ENCODE measurements at places on chromosomes 2 and 18. TPM values are rescaled to one million over a fixed set of nuclear protein-coding genes. Genes with fewer than 3 reads are reported as not detected.

DNA sequence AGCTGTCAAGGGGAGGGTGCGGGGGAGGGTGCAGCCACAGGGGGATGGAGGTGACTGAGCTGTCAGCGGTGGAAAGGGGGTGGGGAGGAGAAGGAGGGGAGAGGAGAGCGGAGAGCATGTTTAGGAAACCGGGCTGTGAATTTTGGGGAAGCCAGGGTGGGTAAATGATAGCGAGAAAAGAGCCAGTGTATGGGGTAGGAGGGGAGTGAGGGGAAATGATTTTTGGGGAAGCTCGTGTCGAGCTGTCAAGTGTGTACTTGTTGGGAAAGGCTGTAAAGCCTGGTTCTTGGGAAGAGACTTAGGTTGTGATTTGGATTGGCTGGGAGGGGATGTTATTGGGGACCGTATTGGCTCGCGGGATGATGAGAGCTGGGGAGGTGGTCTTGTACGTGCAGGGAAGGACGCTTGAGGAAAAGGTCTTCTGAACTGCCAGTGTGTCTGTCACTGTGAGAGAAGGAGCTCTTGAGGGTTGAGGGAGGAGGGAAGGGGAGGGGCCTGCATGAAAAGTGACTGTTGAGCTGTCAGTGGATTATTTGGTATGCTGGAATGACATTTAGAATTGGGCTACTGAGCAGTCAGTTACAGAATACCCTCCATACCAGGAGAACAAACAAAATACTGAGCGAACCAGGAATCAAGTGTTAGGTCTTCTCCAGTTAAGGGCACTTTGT lies 1.0 kb downstream of the UBR3 start:
- DNase-seq: no peak

COL3A1 gene
- total RNA-seq: 1.0 TPM

TTC21B gene
- total RNA-seq: 12.2 TPM

NFATC1 gene
- total RNA-seq: 20.8 TPM

DNA sequence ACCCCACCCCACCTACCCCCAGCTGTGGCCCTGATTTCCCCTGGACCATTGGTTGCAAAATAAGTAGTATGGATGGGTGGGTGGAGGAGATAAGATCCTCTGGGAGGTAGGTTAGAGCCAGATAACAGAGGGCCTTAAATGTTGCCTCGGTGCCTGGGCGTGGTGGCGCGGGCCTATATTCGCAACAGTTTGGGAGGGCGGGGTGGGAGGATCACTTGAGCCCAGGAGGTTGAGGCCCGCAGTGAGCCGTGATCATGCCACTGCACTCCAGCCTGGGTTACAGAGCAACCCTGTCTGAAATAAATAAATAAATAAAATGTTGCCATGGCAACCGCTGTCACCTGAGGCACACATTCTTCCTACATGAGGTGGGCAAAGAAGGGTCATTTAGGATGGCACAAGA lies 103.3 kb upstream of the GATA6 start:
- DNase-seq: no peak

GRCh38 chr2:237724811-237725478 lies 73.6 kb upstream of the RBM44 start:
- DNase-seq: no peak
